ENCODE measurements at places on chromosomes 4 and X.
A peak's percentile ranks its signal among the peaks of the same experiment; 100 is the strongest.

- no peak for DNase-seq
These were observed 129.1 kb downstream of the ARHGAP10 start for GRCh38 chr4:147860960-147861359.

GRCh38 chr4:6710996-6711395, 1.3 kb upstream of the MRFAP1L1 start:
- peak; percentile 18 for DNase-seq

DNA sequence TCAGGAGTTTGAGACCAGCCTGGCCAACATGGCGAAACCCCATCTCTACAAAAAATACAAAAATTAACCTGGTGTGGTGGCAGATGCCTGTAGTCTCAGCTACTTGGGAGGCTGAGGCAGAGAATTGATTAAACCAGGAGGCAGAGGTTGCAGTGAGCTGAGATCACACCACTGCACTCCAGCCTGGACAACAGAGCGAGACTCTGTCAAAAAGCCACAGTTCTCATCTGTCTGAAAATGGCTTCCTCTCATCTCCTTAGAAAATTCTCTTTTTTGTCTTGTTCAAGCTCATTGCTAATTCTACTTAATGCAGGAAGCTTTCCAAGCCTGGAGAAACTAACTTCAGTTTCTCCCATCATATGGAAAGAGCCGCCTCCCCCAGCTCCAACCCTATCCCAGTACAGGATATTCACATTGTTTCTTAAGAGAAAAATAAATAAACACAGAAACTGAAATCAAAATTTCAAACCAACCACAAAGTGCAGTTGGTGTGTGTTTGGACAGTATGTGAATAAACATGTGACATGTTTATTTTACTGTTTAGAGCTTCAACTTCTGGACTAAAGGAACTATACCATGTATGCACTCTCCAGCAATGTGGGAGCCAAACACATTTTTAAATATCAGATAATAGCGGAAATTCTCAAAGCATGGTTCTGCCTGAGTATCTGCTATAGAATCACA, 55.0 kb upstream of the GAB1 start:
- DNase-seq, result no peak

DNA sequence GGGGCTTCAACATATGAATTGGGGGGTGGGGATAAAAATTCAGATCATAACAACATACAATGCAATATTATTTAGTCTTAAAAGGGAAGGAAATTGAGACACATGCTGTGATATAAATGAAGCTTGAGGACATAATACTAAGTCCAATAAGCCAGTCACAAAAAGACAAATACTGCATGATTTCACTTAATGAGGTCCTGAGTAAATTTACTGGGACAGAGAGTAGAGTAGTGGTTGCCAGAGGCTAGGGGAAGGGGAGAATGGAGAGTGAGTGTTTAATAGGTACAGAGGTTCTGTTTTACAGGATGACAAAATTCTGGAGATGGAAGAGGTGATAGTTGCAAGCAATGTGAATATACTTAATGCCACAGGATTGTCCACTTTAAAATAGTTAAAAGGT, 89.2 kb upstream of the RAPGEF2 start:
- DNase-seq, result no peak

DNA sequence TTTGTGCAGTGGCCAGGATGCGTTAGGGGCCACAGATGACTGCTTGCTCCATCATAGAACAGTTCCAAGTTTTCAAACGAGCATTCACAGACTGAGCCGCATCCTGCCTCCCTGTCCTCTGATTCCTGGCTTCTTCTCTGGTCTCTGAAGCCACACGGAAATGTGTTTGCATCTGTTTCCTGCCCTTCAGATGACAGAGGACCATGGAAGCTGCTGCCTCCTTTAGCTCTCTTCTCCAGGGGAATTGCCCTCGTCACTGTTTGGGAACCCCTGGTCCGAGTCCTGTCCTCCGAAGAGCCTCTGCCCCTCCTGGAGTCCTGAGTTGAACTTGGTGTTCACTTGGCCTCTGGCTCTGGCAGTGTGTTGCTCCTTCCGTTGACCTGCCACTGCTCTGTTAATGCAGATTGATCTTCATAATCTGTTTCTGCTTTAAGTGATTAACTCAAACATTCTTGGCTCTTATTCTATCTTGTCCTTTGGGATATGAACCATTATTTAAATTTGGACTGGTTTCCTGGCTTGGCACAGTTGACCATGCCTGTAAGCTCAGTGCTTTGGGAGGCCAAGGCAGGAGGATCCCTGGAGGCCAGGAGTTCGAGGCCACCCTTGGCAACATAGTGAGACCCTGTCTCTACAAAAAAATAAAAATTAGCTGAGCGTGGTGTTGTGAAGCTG, 96.0 kb downstream of the PTTG2 start:
- no peak for DNase-seq

- DNase-seq, result no peak
These were observed 76.4 kb downstream of the CBLL2 start for GRCh38 chrX:22349116-22349515.

DNA sequence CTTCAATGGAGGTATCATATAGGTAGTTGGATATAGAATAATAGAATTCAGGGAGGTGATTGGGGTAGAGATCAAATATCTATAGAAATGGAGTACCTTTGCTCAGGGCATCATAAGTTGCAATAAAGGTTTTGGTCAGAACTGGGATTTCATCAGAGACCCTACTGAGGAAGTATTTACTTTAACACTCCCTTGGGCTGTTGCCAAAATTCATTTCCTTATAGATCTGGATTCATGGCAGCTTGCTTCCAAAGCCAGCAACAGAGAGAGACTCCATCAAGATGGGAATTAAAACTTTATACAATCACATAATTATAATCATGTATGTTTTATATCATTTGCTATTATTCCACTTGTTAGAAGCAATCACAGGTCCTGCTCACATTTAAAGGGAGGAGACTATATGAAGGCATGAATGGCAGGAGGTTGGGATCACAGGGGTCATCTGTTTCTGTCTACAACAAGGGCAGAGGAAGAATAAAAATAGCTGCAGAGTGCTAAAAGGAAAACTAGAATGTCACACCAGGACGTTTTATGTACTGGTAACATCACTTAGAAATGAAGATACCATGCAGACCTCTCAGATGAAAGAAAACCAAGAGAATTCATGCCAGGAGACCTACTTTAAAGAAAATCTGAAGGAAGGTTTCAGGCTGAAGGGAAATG, 902.1 kb upstream of the LCORL start:
- no peak for DNase-seq

DNA sequence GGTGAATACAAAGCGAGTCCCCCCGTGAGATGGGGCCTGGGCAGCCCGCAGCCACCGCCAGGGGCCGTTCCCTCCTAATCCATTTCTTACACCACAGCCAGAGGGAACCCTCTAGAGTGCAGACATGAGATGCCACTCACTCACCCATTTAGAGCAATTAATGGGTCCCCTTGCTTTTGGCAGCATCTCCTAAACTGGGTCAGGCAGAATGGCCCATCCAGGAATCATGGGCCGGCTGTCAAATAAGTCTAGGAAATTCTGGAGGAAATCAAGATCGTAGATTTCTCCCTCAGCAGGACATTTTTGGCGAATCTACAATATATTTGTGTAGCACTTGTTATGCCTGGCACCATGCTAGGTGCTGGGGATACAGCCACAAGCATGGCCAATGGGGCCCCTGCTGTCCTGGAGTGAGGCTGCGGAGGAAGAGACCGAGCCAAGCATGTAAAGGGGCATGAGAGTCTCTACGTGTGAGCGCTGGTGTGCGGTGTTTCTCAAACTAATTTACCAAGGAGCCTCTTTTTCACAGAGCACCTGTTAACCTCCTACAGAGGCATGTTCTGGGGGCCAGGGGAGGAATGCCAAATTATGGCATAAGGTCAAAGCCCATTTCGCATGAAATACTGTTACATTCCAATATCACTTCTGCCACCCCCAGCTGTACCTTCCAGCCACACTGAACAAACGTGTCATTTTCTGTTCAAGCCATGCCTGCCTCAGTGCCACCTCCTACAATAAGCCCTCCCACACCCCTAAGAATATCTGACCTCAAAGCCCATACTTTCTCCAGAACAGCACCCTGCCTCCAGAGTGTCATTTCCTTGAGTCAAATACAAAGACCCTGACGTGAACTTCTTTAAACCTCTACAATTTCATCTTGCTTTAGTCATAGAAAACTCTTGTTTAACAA, 28.1 kb upstream of the JAKMIP1 start:
- no peak for DNase-seq

GRCh38 chr4:80073473-80074008, 512 bp upstream of the ANTXR2 start:
- peak; percentile 86 for DNase-seq

DNA sequence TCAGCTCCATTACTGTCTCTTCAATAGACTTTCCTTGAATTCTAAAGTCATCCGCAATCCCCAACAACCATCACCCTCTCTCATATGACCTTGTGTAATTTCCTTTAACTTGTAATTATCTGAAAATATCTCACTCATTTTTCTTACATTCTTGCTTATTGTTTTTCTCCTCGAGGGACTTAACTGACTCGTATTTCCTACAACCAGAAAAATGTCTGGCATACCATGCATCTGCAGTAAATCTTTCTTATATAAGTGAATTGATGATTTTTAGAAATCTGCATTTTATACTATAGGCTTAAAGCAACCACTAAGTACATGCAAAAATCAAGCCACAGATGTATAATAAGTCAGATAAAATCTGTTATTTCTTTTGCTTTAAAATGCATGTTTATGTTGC, 276.7 kb downstream of the UNC5C start:
- no peak for DNase-seq

GRCh38 chr4:44210750-44211149, 237.9 kb downstream of the KCTD8 start:
- no peak for DNase-seq

DNA sequence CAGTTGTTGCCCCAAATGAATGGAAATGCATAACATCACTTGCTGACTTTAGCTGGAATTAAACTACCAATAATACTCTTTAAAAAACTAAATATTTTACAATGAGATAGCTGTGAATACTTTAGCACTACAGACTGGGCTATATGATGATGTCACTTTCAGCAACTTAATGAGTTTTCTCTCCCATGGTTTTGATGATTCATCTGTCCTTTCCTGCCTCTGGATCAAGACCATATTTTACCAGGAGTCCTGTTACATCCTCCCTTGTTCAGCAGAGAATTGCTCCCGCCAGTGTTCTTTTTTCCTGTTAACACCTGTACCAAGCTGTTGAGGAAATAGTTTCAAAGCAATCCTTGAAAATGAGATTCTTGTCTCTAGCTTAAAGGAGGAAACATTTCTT, 543.0 kb downstream of the SPRY1 start:
- DNase-seq, result peak; percentile 25

DNA sequence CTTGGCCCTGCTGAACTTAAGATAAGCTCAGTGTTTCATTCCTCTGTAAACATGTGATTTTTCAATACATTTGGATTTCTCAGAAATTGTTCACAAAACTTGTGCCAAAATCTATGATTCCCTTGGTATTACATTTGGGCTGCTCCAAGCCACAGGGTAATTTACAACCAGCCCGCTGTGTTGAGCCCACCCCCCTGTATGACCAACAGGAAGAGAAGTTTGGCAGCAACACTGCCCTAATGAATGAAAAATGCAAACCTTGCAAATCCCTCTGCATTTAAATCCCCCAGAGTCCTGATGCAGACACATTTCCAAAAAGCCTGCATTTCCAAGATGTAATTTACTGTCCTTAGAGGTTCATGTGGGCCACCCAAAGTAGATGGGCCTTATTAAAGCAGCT, 34.1 kb upstream of the GAB1 start:
- DNase-seq, result no peak

GRCh38 chr4:8247047-8247930, 22.3 kb upstream of the HTRA3 start:
- DNase-seq, result no peak

- DNase-seq, result peak; percentile 51
These were observed 578 bp downstream of the CHIC2 start for GRCh38 chr4:54063737-54064316.

- peak; percentile 97 for DNase-seq
These were observed 1.6 kb downstream of the RAB33A start for GRCh38 chrX:130173190-130173895.

DNA sequence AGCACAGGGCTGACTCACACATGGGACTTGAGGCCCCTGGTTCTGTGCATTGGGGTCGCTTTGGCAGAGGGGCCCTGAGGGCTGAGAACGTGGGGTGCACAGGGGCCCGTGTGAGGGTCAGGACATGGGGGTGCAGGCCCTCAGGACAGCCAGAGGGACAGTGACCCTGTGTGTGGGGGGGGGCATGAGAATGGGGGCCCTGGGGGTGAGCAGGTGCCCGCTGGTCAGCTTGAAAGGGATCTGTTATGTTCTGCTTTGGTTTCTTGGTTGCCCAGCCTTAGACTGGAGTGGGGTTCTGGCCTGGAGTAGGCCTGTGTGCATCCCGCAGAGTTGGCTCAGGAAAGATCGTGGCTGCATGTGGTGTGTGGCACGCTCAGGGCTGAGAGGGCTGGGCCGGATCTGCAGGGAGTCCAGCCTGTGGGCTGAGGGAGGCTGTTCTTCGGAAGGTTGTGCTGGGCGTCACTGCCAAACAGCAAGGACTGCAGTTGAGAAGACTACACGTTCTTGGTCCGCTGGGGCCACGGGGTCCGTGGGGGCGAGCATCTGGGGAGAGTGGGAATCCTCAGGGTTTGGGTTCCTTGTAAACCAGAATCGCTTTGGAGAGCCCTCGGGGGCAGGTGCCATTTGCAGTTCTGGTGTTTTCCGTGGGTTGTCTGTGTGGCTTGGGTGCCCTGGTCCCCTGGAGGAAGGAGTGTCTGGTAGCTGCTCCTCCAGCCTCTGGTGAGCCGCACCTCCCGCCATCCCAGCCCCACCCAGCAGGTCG, 15.2 kb upstream of the UVSSA start:
- no peak for DNase-seq

DNA sequence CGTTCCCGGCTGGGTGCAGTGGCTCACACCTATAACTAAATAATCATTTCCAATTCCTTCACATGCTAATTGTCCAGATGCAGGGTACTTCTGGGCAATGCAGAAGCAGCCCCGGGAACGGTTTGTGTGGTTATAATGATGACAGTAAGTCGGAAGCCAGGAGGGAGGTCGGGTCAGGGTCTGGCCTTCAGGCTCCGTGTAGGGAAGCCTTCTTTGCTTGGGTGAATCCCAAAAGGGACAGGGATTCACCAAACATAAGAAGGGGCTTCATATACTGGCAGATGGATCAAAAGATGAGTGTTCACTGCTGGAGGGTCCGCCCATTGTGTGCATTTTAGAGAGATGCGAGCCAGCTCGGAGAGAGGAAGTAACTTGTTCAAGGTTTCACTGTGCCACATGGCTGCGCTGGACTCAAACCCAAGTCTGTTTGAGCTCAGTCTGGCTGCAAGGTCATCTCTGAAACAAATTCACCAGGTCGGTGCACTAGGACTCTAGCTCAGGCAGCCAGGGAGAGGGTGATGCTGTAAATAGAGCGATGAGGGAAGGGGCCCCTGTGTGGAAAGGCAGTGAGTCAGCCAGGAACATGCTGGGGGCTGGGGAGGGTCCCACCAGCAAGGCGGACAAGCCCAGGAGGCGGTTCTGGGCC, 4.8 kb upstream of the KIAA0232 start:
- peak; percentile 25 for DNase-seq

DNA sequence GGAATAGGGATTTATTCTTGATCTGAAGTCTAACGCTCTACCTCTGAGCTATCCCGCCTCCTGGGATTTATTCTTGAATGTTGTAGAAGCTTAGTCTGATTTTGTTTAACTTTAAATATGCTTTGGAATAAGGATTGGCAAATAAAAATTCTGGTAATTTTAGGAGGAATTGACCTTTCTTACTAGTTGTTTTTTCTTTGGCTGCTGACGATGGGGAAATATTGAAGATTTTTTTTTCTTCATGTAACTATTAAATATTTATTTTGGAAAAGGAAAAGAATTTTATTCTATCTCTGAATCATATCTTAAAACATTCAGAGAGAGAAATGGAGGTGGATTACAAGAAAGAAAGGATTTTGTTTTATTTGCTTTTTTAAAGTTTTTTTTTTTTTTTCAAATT, 122.9 kb downstream of the PDLIM5 start:
- no peak for DNase-seq

- DNase-seq, result no peak
These were observed 2.7 kb downstream of the TKTL1 start for GRCh38 chrX:154298312-154298711.

All from OCI-M1 (cell line).